Eye (tissue), 1 donor: ENCODE measurements at places on chromosomes 4 and X.

- DNase-seq = no peak
Observed at GRCh38 chr4:4226606-4227438, at the start of gene OTOP1. OTOP1 (minus strand) TSS chr4:4226929; CDS start chr4:4226864, 65 bp downstream.

DNA sequence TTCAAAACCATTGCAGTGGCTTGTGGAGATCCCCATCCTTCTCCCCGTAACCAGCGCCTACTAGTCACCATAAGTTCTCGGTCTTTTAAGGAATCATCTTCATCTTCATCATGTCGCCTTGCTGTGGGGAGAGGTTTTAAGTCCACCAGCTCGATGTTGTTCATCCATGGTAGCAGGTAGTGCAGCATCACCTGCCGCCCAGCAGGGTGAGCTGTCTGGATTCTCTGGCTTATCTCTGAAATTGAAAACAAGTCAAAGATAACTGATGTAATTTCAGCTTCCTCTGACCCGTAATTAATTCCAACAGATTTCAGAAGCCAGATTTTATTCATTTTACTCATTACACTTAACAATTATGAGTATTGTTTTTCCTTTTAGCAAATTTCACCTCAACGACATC, 67.4 kb downstream of the ZAR1 start:
- DNase-seq = no peak

- no peak for DNase-seq
Observed at GRCh38 chrX:7110821-7111276, 36.7 kb upstream of the STS start.

- no peak for DNase-seq
Observed at GRCh38 chr4:153728660-153729059, 31.2 kb downstream of the RNF175 start.

DNA sequence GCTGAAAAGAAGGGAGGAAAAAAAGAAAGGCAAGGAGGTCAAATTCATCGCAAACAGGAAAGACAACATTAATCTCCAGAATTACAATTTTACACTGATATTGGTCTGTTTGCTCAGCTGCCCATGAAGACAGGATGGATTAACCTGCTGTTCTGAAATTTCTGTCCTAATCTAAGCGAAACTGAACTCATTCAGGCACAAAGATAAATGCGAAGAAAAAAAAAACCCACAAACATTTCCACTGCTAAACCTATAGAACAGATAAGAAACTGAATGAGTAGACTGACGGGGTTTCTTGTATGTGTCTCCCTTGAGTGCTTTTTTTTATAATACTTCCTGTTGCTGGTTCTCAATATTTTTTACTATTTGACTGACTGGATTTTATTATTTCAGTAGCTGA, 251.8 kb upstream of the FTHL17 start:
- no peak for DNase-seq

DNA sequence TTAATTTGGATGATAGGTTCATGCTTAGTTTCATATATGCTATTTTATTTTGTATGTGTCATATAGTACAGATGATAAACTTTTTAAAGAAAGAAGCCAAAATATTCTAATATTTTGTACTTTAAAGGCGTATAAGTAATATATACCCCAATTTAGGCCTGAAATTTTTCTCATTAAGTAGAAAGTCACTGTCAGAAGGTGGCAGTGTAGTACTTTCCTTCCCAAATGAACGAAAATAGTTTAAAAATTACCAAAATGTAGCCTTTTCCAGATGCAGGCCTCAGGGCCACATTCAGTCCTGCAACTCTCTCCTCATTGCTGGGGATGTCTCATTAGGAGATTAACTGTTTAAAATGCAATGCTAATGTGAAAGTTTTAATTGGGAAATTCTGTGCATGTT, 1263.6 kb downstream of the C4orf33 start:
- peak; percentile 36 for DNase-seq
